LHCN-M2 (cell line): ENCODE measurements at places on chromosomes 4 and X. TPM values are rescaled to one million over a fixed set of nuclear protein-coding genes. Genes with fewer than 3 reads are reported as not detected.

ATP6AP2 gene
- total RNA-seq: 106 and 114 TPM in 2 replicates

TKTL2 gene
- not detected in 2 replicates for total RNA-seq

SLC25A43 gene
- total RNA-seq: 17.0 and 17.8 TPM in 2 replicates

MFAP3L gene
- 9.1 and 10.2 TPM in 2 replicates for total RNA-seq

FAM47E gene
- 0.11 and 0.19 TPM in 2 replicates for total RNA-seq

ZDHHC15 gene
- 2.8 and 3.6 TPM in 2 replicates for total RNA-seq

FAM241A gene
- total RNA-seq: 1.2 and 1.5 TPM in 2 replicates
